Breast epithelium (tissue), 4 donors: ENCODE measurements at places on chromosomes 3 and 15. TPM values are rescaled to one million over a fixed set of nuclear protein-coding genes. Genes with fewer than 3 reads are reported as not detected.

DNA sequence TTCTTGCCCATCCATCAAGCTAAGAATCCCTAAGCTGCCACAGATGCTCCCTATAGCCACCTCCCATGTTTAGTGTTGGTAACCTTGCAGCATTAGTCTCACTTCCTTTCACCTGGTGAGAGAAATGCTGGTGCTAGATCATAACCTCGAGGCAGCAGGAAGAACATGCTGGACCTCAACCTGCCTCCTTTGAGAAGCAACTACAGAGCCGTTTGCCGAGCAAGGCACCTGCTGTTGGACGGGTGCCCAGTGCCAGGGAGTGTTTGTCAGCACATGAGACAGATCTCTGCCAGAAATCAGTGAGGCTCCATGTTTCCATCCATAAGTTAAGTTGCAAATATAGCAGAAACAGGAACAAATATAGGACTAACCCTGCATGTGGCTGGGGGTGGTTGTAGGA, 955.7 kb downstream of the TUSC7 start:
- DNase-seq = no peak

DNA sequence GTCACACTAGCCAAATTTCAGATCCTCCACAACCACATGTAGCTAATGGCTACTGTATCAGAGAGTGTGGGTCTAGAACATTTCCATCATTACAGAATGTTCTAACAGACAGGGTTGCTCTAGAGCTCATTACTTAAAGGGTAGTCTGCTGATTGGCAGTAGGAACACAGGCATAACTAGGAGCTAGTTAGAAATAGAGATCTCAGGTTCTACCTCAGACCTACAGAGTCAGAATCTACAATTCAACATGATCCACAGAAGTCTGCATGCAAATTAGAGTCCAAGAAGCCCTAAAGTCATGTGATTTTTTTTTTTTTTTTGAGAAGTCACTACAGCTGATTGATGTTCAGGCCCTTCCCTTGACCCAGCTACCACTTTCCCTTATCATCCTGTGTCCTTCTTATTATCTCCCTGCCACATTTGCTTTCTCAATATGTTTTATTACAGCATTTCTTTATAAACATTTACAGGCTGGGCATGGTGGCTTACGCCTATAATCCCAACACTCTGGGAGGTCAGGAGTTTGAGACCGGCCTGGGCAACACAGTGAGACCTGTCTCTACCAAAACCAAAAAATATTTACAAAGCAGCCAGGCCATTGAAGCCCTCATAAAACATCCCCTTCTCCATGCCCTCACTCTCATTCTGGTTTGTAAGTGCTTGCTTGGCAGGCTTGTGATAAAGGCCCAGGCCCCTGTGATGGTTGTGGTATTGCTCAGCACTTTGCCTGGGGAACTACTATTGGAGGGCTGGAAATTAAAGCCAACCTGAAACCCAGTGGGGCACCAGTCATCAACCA, 3.8 kb upstream of the ABHD5 start:
- no peak for DNase-seq

The CAMK2N2 gene
- not detected for total RNA-seq

The DBR1 gene
- 9.9 TPM for total RNA-seq

- DNase-seq = no peak
Observed at GRCh38 chr3:64039981-64040733, 16.9 kb upstream of the PSMD6 start.
